Putamen (tissue), 1 donor: ENCODE measurements at places on chromosomes 13 and 19.

DNA sequence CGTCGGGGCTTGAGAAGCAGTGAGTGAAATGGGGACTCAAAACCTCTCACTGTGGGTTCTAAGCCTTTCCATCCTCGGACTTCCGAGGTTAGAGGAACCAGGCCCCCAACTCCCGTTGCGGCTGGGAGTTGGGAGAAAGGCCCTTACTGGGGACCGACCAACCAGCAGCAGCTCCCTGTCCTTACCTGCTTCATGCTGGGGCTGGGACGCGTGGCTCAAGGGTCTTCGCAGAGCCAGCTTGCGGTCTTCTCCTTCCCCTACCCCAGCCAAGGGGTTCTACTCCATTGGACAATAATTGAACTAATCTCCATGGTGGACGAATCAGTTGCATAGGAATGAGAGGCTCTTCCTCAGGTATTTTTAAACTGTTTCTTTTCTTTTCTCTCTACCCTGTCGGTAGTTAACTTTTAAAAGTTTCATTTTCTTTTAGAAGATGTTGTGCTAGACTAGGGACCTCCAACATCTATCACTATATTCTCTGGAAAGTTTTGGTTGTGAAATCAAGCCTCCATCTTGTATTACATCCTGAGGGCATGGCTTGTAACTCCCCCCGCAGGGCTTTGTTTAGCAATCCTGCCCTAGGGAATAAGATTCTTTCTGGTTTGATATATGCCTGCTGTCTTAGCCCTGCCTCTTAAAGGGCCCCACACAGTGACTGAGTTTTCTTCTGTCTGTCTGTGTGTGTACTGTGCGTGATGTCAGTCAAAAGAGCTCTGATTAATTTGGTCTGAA is 1027.1 kb upstream of the PCDH9 start:
- DNase-seq = no peak

GRCh38 chr13:50829896-50830295 is 13.6 kb downstream of the DLEU7 start:
- no peak for DNase-seq

- no peak for DNase-seq
These were observed 150.2 kb upstream of the VSTM2B start for GRCh38 chr19:29375429-29376119.

GRCh38 chr13:108419768-108420167 is 150.2 kb downstream of the TNFSF13B start:
- DNase-seq = no peak

GRCh38 chr19:1047696-1048147 is 7.8 kb downstream of the ABCA7 start:
- no peak for DNase-seq

DNA sequence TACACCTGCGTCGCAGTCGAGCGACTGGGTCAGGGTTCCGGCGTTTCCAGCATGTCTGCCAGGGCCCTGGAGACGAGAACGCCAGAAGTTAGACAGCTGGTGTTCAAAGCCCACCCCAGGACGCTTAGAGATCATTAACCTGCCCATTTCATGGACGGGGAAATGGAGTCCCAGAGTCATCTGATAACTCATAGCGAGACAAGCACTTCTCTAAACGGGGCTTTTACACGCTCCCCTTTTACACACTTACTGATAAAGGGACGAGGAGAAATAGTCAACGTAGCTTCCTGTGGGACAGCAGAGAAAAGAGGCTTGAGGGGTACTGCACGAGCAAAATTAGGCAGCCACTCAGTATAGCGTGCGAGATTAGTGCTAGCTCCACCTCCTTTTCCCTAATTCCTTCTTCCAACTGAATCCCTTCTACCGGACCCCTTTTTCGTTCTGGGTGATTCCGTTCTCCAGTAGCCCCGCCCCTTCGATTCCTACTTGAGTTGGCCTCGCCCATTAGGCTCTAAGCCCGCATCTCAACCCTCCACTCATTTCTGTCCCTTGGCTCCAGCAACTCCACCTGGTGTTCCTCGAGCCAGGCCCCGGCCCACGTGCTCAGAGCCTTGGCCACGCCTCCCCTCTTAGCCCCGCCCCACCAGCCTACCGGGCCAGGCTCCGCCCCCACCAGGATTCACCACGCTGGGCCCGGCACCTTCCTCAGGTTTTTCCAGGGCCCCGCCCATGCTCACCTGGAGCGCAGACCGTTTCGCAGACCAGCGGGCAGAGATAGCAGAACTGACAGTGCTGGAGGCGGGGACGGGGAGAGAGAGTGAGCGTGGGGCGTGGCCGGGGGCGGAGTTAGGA is 3.7 kb downstream of the HRC start:
- no peak for DNase-seq

GRCh38 chr13:106361621-106362020 is 173.8 kb downstream of the EFNB2 start:
- no peak for DNase-seq

- DNase-seq = no peak
These were observed 1555.4 kb upstream of the MIR17HG start for GRCh38 chr13:89791971-89792630.

- peak; percentile 19 for DNase-seq
These were observed 29.1 kb downstream of the VAV1 start for GRCh38 chr19:6801485-6802086.

DNA sequence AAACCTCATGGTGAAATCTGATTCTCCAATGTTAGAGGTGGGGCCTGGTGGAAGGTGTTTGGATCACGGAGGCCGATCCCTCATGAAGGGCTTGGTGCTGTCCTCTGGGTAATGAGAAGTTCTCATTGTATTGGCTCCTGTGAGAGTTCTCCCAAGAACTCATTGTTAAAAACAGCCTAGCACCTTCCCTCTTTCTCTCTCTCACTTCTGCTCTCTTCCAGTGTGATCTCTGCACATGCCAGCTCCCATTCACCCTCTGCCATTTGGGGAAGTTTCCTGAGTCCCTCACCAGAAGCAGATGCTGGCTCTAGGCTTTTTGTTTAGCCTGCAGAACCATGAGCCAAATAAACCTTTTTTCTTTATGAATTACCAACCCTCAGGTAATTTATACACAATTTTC is 3.1 kb upstream of the SUCLA2 start:
- peak; percentile 13 for DNase-seq

DNA sequence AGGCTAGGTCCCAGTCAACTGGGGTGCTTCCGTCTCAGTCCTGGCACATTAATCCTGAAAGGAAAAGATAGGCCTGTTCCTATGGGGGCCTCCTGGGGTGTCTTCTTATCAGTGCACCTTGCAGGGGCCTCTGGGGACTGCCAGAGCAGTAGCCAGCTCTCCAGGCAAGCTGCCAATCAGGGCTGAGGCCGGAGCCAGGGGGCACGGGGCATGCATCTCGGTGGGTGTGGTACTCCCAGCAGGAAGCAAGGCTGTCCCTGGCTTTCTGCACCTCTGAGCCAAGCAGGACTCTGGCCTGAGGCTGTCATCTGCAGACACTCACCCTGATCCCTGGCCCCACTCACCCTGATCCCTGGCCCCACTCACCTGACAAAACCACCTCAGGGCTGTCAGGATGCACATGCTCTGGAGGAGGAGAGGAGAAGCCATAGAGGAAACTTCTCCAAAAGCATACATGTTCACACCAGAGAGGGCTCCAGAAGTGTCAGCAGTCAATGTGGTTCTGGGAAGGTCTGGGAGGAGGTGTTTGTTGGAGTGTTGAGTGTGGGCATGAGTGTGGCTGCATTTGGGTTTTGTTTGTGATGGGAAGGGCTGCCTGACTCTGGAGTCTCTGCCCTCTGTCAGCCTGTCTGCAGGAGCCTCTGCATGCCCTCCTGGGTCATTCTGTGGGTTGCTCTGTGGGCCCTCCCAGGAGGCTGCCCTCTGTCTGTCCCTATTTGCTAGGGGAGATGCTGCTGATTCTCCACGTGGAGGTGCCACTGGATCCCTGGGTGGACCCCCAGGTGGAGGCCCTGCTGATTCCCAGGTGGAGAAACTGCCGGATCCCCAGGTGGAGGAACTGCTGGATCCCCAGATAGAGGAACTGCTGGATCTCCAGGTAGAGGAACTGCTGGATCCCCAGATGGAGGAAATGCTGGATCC is 22.7 kb upstream of the KCTD15 start:
- DNase-seq = no peak

DNA sequence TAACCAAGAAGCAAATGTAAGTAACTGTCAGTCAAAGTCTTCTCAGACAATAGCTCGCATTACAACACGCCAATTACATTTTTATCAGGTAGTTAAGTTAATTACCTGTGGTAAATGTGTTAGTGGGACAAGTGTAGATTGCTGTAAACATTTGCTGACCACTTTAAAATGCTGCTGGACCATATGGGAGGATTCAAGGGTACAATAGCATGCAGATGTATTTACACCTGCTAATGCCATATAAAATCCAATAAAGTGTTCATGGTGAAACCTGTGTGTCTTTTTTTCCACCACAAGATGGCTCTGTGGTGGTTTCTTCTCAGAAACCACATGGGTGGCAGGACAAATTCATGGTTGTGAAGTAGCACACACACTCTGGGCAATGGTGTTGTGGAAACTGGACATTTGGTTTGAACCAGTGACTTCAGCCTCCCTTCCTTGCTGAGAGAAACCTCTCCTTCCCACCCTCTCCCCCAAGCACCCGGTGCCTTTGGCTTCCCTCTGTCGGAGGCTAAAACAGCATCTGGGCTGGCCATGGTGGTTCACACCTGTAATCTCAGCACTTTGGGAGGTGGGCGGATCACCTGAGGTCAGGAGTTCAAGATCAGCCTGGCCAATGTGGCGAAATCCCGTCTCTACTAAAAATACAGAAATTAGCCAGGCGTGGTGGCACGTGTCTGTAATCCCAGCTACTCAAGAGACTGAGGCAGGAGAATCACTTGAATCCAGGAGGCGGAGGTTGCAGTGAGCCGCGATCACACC is 18.1 kb upstream of the GTF3A start:
- no peak for DNase-seq

GRCh38 chr13:79992111-79992510 is 348.8 kb downstream of the SPRY2 start:
- DNase-seq = no peak

DNA sequence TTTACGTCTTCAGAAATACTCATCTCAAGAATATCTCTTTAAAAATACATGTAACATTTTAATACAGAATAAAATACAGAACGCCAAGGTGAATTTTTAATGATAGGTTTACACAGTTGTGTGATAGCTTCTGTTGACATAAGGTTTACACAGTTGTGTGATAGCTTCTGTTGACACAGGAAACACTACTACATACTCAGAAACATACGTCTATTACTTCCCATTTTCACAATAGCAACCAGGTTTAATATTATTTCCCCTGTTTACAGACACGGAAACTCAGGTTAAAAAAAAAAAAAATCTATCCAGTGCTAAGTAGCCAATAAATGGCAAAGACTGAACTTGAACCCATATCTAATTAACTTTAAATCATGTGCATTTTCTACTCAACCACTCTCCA is 571.2 kb downstream of the LIG4 start:
- DNase-seq = no peak

DNA sequence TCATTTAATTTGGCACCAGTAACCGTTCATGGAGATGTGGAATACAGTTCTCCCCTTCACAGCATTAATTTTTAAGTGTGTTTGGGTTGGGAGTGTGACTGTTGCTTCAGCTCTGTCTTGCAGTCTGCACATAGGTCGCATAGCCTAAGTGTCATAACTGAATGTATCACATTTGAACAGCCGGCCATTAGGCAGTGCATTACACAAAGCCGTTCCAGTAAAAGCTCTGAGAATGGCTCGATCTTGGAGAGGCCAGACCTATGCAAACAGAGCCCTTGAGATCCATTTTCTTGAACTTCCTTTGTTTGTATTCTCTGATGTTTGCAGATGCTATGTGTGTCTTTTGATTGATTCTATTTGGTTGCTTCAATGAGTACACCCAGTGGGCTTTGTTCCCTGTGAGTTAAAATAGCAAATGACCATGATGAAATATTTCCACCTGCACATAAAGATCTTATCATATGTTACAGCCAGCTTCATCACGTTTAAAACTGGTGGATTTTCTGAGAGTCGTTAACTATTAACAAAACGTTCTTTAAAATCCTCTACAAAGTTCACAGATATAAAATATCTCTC is 1104.9 kb upstream of the SLC10A2 start:
- DNase-seq = no peak

DNA sequence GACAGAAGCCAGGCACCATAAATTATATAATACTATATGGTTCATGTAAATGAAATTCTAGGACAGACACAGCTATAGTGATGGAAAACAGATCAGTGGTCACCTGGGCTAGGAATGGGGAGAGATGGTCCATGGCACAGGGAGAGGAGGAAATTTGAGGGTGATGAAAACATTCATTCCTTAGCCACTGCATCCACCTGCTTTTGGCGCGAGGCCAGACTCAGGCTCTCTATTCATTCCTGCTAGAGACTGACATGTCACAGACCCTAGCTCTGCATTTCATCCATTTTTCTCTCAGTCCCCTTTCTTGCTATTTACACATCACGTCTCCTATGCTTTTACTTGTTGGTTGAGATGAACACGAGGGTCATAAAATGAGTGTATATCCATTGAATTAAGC is 628.3 kb upstream of the SLC10A2 start:
- DNase-seq = no peak

DNA sequence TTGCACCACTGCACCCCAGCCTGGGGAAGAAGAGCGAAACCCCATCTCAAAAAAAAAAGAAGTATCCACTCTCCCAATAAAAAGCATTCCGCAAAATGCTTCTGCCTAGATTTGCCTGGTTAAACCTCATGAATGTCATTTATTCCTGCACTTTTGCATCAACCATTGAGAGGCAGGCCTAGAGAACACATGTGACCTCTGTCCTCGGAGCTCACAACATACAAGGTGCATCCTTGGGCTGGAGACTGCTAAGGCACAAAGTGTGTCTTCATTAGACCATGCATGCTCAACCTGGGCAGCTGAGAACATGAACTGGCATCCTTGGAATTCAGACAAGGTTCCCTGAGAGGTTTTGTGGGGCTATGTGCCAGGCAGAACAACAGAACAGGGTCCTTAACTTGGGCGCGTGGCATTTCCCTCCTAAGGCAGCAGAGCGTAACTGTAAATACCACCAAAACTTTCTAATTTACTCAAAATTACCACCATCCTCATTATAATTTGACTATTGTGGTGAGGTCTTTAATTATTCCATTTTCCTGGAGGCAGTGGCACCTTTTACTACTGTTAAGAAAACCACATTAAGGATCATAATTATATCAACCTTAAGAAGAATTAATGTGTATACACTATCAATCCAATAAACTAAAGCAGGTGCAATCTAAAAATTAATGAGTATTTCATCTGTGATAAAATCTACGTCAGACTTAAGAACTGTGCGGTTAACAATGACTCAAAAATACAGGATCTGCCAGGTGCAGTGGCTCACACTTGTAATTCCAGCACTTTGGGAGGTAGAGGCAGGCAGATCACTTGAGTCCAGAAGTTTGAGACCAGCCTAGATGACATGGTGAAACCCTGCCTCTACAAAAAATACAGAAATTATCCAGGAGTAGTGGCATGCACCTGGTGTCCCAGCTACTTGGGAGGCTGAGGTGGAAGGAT is 13.8 kb downstream of the RCBTB1 start:
- no peak for DNase-seq
